Fibroblast of pulmonary artery (primary cell): ENCODE measurements at places on chromosomes 4 and X.

GRCh38 chrX:70336767-70337166, 46.9 kb downstream of the KIF4A start:
- no peak for DNase-seq

DNA sequence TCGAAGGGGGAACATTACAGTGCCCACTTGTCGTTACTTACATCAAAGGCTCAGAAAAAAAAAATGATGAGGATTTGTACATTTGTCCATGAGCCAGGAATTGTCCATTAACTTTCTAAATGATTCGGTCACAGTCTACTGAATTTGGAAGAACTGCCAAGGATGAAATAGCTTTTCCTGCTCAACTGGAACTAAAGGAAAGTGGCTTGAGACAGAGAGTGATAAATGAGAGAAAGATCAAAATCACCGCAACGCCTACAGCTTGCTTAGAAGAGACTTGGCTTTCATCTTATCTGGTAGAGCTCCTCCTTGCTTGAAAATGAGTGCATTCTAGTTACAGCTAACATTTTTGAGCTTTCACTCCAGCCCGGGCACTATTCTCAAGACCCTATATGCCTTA, 55.5 kb upstream of the ADGRG2 start:
- DNase-seq: no peak

- no peak for DNase-seq
Measured at GRCh38 chrX:75989806-75990590, 182.9 kb upstream of the PBDC1 start.

DNA sequence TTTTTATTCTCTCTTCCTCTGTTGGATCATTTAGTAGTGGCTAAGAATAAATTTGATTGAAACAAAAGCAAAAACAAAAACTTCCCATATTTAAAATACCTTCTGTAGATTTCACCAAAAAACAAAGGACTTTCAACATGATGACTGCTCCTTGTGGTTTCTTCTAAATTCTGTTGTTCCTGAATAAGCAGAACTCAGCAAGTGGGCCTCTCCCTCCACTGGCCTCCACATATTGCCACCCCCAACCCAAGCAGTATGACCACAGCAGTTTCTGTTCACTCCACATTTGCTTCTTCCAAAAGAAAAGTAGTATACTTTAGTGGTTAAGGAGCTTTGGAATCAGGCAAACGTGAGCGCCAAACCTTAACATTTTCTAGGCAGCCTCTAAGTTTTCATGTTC, 114.7 kb downstream of the COX18 start:
- DNase-seq: peak; percentile 29

- no peak for DNase-seq
Measured at GRCh38 chrX:130418066-130418465, 16.3 kb downstream of the RBMX2 start.

DNA sequence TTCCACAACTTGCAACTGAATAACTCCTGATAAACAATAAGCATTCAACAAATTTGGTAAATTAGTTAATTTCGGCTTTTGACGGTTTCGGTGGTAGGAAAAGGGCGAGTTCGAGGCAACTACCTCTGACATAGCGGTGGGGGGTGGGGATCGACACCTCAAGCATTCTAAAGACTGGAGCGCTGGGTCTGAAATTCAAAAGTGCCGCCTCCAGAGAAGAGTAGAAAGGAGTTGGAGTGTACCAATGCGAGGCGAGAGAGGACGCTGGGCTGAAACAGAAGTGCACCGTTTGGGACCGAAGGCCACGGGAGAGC, 725 bp downstream of the SMC1A start:
- DNase-seq: no peak
